Neural crest cell (in vitro differentiated cells): ENCODE measurements at places on chromosomes 13 and 19.

DNA sequence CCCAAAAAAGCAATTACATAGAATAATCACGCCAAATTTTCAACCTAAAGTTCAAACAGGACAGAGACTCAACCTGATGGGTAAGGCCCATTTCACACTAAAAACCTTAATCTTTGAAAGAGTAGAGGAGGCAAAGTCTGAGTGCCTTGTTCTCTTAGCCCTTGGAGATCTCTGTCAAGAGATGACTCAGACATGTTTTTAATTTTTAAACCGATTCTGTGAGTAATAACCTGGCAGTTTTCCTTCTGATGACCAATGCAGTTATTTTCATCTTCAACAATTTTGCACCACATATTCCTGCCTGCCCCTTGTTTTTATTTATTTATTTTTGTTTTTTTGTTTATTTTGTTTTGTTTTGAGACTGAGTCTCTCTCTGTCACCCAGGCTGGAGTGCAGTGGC lies 11.5 kb upstream of the TNFSF9 start:
- no peak for DNase-seq

GRCh38 chr19:55472463-55472862 lies 4.0 kb upstream of the ZNF628 start:
- no peak for DNase-seq

DNA sequence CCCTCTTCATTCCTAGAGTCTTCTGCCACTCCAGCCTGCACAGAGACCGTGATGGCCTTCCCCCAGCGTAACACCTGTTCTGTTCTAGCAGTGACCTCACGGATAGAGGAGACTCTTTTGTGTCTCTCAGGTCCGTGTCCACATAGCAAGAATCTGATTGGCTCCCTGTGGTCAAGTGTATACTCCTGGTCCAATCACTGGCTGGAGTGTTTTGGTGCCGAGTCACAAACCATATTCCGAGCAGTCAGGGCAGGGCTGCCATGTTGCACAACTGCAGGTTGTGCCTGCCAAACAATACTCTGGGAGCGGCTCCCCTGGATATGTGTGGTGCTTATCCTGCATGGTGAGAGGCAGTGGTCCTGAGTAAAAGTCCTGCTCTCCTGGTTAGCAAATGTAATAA lies 402.4 kb downstream of the KCNRG start:
- DNase-seq: no peak

- DNase-seq: no peak
These were observed 460.3 kb downstream of the TSHZ3 start for GRCh38 chr19:30888937-30889336.

DNA sequence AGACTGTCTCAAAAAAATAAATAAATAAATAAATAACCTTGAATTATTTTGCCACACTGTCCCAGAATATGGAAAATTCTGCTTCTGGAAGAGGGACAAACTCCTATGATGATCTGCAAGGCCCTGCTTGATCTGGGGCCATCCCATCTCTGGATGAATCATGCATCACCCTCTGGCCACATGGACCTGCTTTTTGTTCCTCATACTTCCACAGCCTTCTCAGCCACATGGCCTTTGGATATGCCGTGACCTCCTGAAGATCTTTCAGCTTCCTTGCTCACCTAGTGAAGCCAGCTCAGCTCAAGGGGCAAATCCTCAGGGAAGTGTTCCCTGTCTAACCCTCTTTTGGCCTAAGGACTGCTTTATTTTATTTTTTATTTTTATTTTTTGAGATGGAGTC lies 10.3 kb downstream of the IER2 start:
- DNase-seq: no peak

DNA sequence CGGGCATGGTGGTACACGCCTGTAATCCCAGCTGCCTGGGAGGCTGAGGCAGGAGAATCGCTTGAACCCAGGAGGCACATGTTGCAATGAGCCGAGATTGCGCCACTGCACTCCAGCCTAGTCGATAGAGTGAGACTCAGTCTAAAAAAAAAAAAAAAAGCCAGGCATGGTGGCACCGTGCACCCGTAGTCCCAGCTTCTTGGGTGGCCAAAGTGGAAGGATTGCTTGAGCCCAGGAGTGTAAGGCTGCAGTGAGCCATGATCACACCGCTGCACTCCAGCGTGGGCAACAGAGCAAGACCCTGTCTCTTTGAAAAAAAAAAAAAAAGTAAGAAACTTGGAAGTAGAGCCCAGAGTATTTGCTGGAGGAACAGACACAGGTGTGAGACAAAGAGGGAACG lies 27.7 kb downstream of the CCDC8 start:
- no peak for DNase-seq
